ENCODE measurements at places on chromosomes 2 and 18. TPM values are rescaled to one million over a fixed set of nuclear protein-coding genes. Genes with fewer than 3 reads are reported as not detected.

KCNS3 gene
- 31.2 TPM for total RNA-seq

GRCh38 chr18:66599190-66599589, 4.7 kb downstream of the CDH19 start:
- no peak for DNase-seq

GRCh38 chr2:1301056-1301455, 112.2 kb upstream of the TPO start:
- DNase-seq = no peak

DNA sequence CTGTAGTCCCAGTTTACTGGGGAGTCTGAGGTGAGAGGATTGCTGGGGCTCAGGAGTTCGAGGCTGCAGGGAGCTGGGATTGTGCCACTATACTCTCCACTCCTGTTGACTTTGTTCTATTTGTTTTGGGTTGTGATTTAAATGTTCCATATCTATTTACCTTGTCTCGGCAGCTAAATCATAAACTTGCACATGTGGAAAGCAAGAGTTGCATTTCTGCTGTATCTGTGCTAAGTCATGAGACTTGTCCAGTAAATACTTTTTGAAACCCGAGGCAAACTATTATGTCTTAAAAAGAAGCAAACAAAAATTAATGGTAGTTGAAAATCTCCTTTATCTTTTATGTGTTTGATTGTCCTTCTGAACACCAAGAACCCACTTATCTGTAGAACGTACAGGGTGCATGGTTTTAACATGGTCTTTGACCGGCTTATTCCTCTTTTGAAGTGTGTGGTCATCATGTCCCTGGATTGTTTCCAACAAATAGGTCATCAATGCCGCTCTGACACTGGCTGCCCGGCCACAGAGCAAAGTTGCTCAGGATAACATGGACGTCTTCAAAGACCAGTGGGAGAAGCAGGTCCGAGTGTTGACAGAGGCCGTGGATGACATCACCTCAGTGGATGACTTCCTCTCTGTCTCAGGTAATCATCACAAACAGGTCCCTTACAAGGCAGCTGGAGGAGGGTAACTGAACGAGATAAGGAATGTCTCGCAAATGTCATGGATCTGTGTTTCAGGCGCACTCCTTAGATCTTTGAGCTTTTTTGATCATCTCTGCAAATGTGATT, 241.1 kb upstream of the LRRTM1 start:
- no peak for DNase-seq

DNA sequence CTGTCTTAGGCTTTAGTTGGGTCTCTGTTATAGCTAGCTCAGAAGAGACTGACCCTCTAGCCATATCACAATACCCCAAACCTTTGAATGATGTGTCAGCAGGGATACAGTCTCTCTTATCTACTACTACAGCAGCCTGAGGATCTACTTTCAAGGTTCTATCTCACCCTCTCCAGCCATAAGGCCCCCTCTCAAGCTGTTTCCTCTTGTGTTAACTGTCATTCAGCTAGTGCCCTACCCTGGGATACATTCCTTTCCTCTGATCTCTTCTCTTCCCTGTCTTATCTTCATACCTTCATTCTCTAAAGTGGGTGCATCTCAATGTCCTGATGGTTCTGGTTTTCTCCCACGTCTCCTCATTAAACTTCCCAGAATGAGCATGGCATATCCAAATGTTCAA, 434.7 kb downstream of the NRXN1 start:
- no peak for DNase-seq
